ENCODE measurements at places on chromosomes 5 and 9. TPM values are rescaled to one million over a fixed set of nuclear protein-coding genes. Genes with fewer than 3 reads are reported as not detected.

Gene TMEM232
- 1.1 TPM for polyA plus RNA-seq

Gene PTPN3
- polyA plus RNA-seq = 20.6 TPM

Gene GHR
- 1.8 TPM for polyA plus RNA-seq

GRCh38 chr5:151784141-151784540 lies 12.4 kb downstream of the G3BP1 start:
- no peak for DNase-seq
- no peak overlapping the region for H3K4me3 ChIP-seq
- no peaks in the 10 kb centered on the region for H3K27me3 ChIP-seq
- no peak overlapping the region for H3K27ac ChIP-seq
- H3K4me1 ChIP-seq = no peaks in the 10 kb centered on the region
- peaks cover 13% of the 10 kb centered on the region for H3K36me3 ChIP-seq

DNA sequence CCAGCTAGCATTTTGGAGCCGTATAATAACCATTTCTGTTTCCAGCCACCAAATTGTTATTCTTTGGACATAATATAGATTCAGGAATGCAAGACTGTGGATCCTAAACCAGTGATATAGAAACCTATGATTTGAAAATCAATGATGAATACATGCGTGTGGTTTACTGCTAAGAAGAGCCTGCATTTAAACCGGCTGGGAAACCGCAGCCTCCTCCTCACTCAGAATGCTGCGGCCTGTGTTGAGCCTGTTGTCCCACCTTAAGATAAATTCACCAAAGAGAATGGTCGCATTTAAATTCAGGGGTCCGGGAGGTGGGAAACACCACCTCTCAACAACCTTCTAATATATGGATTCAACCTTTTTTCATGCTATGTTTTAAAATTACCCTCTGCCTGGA lies 148.0 kb downstream of the MEF2C start:
- H3K4me1 ChIP-seq = no peaks in the 10 kb centered on the region
- no peaks in the 10 kb centered on the region for H3K36me3 ChIP-seq
- H3K4me3 ChIP-seq = no peak overlapping the region
- no peak overlapping the region for H3K27ac ChIP-seq

GRCh38 chr5:168198359-168198758 lies 93.1 kb upstream of the WWC1 start:
- no peak for DNase-seq
- H3K36me3 ChIP-seq = peaks cover 31% of the 10 kb centered on the region
- no peak overlapping the region for H3K27ac ChIP-seq
- H3K27me3 ChIP-seq = no peaks in the 10 kb centered on the region
- H3K4me1 ChIP-seq = no peaks in the 10 kb centered on the region
- H3K4me3 ChIP-seq = no peak overlapping the region

DNA sequence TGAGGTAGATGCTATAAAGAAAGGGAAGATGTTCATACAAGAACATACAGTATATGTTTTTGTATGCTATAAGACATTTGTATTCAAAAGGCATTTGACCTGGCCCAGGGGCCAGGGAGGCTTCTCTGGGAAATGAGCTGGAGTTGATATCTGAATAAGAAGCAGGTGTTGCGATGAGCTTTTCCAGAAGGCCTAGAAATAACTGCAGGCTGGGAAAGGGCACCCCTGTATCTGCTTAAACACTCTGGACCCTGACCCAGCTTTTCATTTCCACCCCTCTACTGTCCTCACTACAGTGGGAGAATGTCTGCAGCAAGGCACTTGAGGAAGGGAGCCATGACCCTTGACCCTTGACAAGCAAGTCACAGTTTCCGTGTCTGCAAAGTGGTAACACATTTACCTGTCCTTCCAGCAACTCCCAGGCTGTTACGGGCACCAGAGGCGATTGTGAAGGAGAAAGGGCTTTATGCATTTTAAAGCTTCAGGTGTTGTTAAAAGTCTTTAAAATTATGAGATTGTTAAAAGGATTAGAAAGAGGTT lies 88.2 kb upstream of the PANK3 start:
- no peaks in the 10 kb centered on the region for H3K4me1 ChIP-seq
- H3K36me3 ChIP-seq = no peaks in the 10 kb centered on the region
- H3K4me3 ChIP-seq = no peak overlapping the region
- no peaks in the 10 kb centered on the region for H3K27me3 ChIP-seq
- no peak overlapping the region for H3K27ac ChIP-seq

- no peak overlapping the region for H3K4me3 ChIP-seq
- H3K36me3 ChIP-seq = no peaks in the 10 kb centered on the region
- DNase-seq = no peak
- no peaks in the 10 kb centered on the region for H3K27me3 ChIP-seq
Observed at GRCh38 chr5:74935752-74936091, 69.5 kb upstream of the FAM169A start.

- DNase-seq = no peak
- no peak overlapping the region for H3K27ac ChIP-seq
- H3K27me3 ChIP-seq = no peaks in the 10 kb centered on the region
- no peaks in the 10 kb centered on the region for H3K36me3 ChIP-seq
Observed at GRCh38 chr5:97422678-97423077, 239.6 kb upstream of the RIOK2 start.

DNA sequence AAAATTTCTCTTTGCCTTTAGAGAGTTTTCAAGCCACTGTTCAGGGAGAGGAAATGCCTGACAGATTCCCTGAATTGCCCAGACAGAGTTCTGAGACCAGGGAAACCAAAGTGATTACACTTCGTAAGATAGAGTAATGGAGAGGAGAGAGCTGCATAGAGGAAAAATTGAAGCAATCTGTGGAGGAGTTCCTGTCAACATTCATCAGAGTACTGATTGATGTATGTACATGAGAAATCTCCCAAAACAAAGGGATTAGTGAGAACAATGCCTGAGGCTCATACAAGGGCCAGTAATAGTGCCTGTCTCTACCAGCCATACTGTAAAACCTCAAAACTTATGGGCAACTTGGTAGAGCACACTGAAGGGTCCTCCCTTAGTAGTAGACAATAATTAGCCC lies 79.0 kb upstream of the TRIM32 start:
- no peak overlapping the region for H3K4me3 ChIP-seq
- no peaks in the 10 kb centered on the region for H3K4me1 ChIP-seq
- no peaks in the 10 kb centered on the region for H3K27me3 ChIP-seq
- H3K27ac ChIP-seq = no peak overlapping the region
- no peak for DNase-seq
- H3K36me3 ChIP-seq = no peaks in the 10 kb centered on the region

GRCh38 chr5:88870285-88870684 lies 12.7 kb downstream of the MEF2C start:
- no peaks in the 10 kb centered on the region for H3K4me1 ChIP-seq
- DNase-seq = no peak
- H3K27ac ChIP-seq = no peak overlapping the region
- no peak overlapping the region for H3K4me3 ChIP-seq
- no peaks in the 10 kb centered on the region for H3K36me3 ChIP-seq

DNA sequence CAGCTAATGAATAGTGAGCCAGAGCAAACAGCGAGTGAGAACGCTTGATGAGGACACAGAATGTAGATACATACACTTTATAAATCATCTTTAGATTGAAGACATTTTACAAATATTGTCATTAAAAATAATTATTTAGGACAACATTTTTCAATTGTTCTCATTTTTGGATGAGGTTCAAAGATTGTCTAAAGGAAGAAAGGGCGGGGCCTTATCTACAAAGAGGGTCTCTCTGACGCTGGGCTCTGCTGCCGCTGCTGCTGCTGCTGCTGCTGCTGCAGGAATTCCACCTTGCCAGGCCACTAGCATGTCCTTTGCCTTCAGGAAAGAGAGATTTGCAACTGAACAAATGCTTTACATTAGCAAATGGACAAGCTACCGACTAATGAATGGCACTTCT lies 220.7 kb upstream of the TMEM161B start:
- H3K27me3 ChIP-seq = no peaks in the 10 kb centered on the region
- H3K4me3 ChIP-seq = no peak overlapping the region
- no peak overlapping the region for H3K27ac ChIP-seq
- no peaks in the 10 kb centered on the region for H3K36me3 ChIP-seq

GRCh38 chr5:66810848-66811261 lies 214.7 kb downstream of the MAST4 start:
- no peaks in the 10 kb centered on the region for H3K27me3 ChIP-seq
- DNase-seq = no peak
